ENCODE measurements at places on chromosomes 11 and 22. TPM values are rescaled to one million over a fixed set of nuclear protein-coding genes. Genes with fewer than 3 reads are reported as not detected.
A peak's percentile ranks its signal among the peaks of the same experiment; 100 is the strongest.

- H3K27me3 ChIP-seq = no peaks in the 10 kb centered on the region
- H3K4me1 ChIP-seq = no peaks in the 10 kb centered on the region
- no peaks in the 10 kb centered on the region for H3K36me3 ChIP-seq
- no peak for DNase-seq
Observed at GRCh38 chr11:121321614-121322243, 29.2 kb downstream of the SC5D start.

GRCh38 chr22:43796567-43796966 is 15.5 kb downstream of the EFCAB6 start:
- no peak for DNase-seq
- H3K27me3 ChIP-seq = no peaks in the 10 kb centered on the region
- H3K4me1 ChIP-seq = no peaks in the 10 kb centered on the region

DNA sequence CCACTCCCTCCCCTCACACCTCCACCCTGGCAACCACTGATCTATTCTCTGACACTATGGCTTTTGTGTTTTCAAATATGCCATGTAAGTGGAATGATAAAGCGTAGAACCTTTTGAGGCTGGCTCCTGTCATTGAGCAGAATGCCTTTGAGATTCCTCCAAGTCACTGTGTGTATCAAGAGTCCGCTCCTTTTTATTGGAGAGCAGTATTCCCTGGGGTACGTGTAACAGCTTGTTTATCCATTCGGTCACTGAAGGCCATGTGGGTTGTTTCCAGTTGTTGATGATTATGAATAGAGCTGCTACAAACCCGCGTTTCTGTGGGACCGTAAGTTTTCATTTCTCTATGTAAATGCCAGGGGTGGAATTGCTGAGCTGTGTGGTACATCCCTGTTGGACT is 10.3 kb downstream of the TP53I11 start:
- H3K36me3 ChIP-seq = no peaks in the 10 kb centered on the region
- DNase-seq = no peak
- H3K27ac ChIP-seq = no peak overlapping the region
- peaks cover 17% of the 10 kb centered on the region for H3K27me3 ChIP-seq

- no peak overlapping the region for H3K27ac ChIP-seq
- no peak for DNase-seq
- no peaks in the 10 kb centered on the region for H3K27me3 ChIP-seq
- peaks cover 22% of the 10 kb centered on the region for H3K36me3 ChIP-seq
- H3K4me3 ChIP-seq = no peak overlapping the region
- peaks cover 19% of the 10 kb centered on the region for H3K4me1 ChIP-seq
Observed at GRCh38 chr22:46290121-46290842, 6.4 kb upstream of the GTSE1 start.

DNA sequence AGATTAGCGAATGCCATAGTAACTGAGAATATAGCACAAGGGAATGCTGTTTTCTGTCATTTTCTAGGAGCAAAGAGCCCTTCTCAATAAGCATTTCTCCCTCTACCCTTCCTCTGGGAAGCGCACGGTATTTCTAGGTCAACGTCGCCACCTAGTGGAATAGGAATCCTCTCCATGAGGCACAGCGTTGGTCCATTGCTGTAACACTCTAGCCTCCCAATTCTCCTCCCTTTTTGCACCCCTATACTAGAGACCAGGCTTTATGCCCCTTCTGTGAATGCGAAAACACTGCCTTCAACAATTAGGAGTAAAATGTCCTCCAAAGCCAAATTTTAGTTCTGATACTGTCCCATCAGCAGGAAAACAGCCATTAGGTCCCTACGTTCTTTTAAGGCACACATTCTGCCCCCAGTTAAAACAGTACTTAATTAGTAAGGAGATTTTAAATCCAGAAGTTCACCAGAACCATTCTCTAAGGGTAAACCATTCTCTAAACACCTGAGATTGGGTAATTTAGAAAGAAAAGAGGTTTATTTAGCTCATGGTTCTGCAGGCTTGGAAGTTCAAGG is 12.8 kb upstream of the HYLS1 start:
- no peaks in the 10 kb centered on the region for H3K4me1 ChIP-seq
- peak; percentile 86 for DNase-seq
- no peaks in the 10 kb centered on the region for H3K27me3 ChIP-seq
- no peaks in the 10 kb centered on the region for H3K36me3 ChIP-seq

DNA sequence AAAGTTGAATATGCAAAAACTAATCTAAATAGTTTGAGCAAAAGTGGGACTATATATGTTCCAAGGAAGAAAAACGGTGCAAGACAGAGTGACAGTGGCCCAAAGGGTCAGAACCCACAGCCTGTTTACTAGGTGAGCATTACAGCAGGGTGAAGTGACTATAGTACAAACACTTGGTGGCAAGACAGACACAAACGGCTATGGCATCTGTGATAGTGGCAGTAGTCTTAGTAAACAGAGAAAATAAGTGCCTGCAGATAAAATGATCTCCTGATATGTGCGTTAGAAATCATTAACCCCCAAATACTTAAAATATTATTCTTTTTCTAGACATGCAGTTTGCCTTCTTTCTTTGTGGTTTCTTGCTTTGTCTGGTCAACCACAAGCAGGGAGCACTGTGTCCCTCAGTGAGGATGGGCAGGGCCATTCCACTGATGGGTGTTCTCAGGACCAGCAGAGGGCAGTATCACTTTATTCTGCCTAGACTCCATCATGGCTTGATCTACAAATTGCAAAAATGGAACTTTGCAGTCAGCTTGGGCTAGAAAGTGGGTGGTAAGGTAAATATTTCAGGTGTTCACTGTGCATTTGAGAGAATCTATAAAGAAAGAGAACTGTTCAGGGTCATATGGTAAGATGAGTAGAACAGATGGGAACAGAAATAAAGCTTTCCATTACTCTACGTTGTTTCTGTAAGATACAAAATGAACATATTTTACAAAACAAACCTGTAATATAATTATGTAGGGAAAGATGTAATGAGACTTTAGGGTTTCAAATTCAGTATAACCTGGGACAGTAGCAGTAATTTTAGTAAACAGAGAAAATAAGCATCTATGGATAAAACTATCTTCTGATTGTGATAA is 198.2 kb downstream of the SWAP70 start:
- H3K27me3 ChIP-seq = no peaks in the 10 kb centered on the region
- no peak overlapping the region for H3K4me3 ChIP-seq
- no peaks in the 10 kb centered on the region for H3K36me3 ChIP-seq
- peak; percentile 69 for DNase-seq

DNA sequence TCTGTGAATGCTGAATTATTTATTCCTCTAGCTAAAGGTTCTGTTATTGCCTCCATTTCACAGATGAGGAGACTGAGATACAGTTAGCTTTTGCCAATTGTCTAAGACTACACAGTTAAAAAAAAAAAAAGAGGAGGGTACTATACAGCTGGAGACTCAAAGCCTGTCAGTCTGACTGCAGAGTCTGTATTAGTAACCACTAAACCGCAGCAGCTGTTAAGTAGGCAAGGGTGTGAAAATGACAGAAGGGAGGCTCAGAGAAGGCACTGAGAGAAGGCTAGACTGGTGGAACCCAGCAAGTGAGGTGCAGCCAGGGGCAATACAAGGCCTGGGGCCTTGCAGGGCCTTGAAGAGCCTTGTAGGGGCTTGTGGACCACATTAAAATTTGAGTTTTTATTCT is 181.2 kb downstream of the CSNK2A3 start:
- DNase-seq = no peak
- no peaks in the 10 kb centered on the region for H3K4me1 ChIP-seq
- no peaks in the 10 kb centered on the region for H3K36me3 ChIP-seq
- no peak overlapping the region for H3K4me3 ChIP-seq
- H3K27me3 ChIP-seq = no peaks in the 10 kb centered on the region
- H3K27ac ChIP-seq = no peak overlapping the region

DNA sequence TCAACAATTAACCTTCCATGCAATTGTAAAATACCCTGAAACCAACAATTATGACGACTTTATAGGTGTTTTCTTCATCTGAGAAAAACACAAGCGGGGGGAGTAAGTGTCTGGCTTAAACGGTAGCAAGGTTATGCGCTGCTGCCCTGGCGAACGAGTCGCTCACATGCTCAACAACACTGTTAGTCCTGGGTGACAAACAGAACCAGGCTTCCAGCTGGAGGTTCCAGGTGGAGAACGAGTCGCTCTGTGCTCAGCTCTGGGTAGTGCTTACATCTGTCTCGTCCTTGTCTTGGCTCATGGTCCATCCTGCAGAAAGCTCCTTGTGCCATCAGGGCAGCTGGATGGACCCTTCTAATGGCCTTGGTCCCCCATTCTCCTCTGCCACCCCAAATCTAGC is 48.2 kb downstream of the PC start:
- H3K36me3 ChIP-seq = no peaks in the 10 kb centered on the region
- H3K4me3 ChIP-seq = no peak overlapping the region
- no peak for DNase-seq
- H3K27me3 ChIP-seq = no peaks in the 10 kb centered on the region

DNA sequence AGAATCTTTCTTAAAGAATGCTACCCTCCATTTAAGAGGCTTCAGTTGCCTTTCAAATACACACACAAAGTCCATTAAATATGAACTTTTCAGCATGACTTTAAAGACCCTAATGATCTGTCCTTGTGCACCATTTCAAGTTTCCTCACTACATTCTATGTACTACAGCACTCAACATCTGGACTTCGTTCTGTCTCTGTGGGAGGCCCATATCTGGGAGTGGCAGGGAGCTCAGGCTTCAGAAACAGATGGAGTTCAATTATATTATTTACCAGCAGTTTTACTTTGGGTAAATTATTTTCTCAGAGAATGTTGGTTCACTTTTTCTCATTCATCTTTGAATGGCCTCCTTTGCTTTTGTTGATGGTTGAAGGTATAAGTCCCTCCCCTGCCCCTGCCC is 67.4 kb downstream of the ANO3 start:
- no peaks in the 10 kb centered on the region for H3K4me1 ChIP-seq
- no peak for DNase-seq
- H3K27me3 ChIP-seq = no peaks in the 10 kb centered on the region
- H3K4me3 ChIP-seq = no peak overlapping the region
- no peaks in the 10 kb centered on the region for H3K36me3 ChIP-seq

- DNase-seq = no peak
- H3K27me3 ChIP-seq = peaks cover 40% of the 10 kb centered on the region
- H3K36me3 ChIP-seq = no peaks in the 10 kb centered on the region
- H3K4me1 ChIP-seq = peaks cover 24% of the 10 kb centered on the region
- no peak overlapping the region for H3K4me3 ChIP-seq
Observed at GRCh38 chr22:43234264-43234988, 47.5 kb upstream of the TTLL12 start.

DNA sequence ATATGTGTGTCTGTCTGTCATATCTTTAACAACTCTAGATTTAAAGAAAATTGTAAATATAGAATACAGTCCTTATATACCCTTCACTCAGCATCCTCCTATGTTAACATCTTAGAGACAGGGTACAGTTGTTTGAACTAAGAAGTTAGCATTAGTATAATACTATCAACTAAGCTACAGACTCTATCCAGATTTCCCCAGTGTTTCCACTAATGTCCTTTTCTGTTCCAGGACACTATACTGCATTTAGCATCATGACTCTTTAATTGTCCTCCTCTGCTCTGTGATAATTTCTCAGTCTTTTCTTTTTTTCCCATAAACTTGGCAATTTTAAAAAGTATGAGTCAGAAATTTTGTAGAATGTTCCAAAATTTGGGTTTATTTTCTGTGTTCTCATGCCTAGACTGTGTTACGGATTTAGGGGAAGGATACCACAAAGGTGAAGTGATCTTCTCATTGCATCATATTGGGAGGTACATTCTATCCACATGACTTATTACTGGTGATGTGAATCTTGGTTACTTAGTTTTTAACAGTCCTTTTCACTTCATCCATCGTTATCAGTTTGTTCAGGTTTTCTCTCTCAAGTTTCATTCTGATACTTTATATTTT is 168.4 kb downstream of the SBF2 start:
- DNase-seq = no peak
- no peak overlapping the region for H3K27ac ChIP-seq
- no peaks in the 10 kb centered on the region for H3K27me3 ChIP-seq
- H3K4me1 ChIP-seq = no peaks in the 10 kb centered on the region
- H3K4me3 ChIP-seq = no peak overlapping the region

DNA sequence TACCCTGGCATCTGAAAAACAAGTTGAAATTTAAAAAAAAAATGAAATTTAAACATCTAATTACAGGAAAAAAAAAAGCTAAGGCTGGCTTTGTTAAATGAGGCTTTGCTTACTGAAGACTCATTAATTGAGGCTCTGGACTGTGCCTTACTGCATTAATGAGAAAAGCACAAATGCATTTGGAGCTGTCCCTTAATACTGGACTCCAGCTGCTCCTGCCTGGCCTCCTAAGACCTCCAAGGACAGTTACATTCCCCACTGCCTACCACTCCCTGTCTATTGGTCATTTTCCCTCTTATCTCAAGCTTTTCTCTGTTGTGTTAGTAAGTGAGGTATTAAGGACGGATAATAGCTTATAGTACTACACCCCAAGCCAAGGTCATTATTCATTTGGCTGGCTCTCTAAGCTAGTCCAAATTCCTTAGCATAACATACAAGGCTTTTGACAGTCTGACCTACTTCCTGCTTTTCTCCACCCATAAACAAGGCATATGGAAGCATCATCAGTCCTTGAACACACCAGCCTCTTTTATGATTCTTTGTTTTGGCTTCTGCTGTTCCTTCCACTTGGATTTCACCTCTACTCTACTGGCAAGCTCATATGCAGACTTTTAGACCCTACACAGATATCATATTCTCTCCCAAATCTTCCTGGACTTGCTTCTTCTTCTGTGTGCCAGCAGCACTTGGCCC is 62.5 kb downstream of the USP35 start:
- no peaks in the 10 kb centered on the region for H3K27me3 ChIP-seq
- H3K36me3 ChIP-seq = peaks cover 34% of the 10 kb centered on the region
- H3K27ac ChIP-seq = no peak overlapping the region
- no peak for DNase-seq
- peaks cover under 1% of the 10 kb centered on the region for H3K4me1 ChIP-seq

DNA sequence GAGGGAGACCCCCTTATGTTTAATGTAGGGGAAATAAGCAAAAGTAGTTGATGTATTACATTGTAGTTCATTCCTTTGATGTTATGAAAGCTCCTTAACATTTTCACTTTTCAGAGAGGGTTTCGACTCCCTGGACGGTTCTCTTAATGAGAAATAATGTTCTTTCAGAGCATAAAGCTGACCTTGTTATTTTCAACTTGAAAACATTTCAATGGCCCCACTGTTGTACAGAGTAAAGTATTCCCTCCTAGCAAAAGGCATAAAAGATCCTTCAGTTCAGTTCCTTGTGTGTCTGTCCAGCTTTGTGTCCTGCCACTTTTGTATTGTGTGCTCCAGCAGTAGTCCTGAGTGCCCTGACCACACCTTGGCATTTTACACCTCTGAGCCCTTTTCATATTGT is 63.9 kb downstream of the UVRAG start:
- H3K27me3 ChIP-seq = no peaks in the 10 kb centered on the region
- H3K27ac ChIP-seq = no peak overlapping the region
- no peak overlapping the region for H3K4me3 ChIP-seq
- peaks cover 11% of the 10 kb centered on the region for H3K36me3 ChIP-seq
- H3K4me1 ChIP-seq = peaks cover 6% of the 10 kb centered on the region

- no peak for DNase-seq
- H3K36me3 ChIP-seq = no peaks in the 10 kb centered on the region
- no peak overlapping the region for H3K27ac ChIP-seq
- H3K4me3 ChIP-seq = no peak overlapping the region
Observed at GRCh38 chr11:21630934-21631478, 561.9 kb upstream of the ANO5 start.

GRCh38 chr11:5298451-5298850 is 3.3 kb downstream of the OR51B4 start:
- no peak overlapping the region for H3K27ac ChIP-seq
- DNase-seq = no peak
- no peaks in the 10 kb centered on the region for H3K27me3 ChIP-seq
- peaks cover 16% of the 10 kb centered on the region for H3K4me1 ChIP-seq
- H3K4me3 ChIP-seq = no peak overlapping the region

Gene FOSL1
- total RNA-seq = 28.7 TPM

Gene PATL1
- 30.2 TPM for total RNA-seq

Gene TRIM29
- 1.4 TPM for total RNA-seq

Gene PMM1
- total RNA-seq = 26.3 TPM

Gene CHST1
- total RNA-seq = not detected

Gene KCNJ5
- 0.04 TPM for total RNA-seq

Gene LRRC32
- total RNA-seq = 0.20 TPM

Gene DNAJB7
- total RNA-seq = not detected
